Endothelial cell of umbilical vein (primary cell): ENCODE measurements at places on chromosomes 16 and 17. TPM values are rescaled to one million over a fixed set of nuclear protein-coding genes. Genes with fewer than 3 reads are reported as not detected.

The PRSS36 gene
- 0.57 and 0.73 TPM in 2 replicates for polyA plus RNA-seq

DNA sequence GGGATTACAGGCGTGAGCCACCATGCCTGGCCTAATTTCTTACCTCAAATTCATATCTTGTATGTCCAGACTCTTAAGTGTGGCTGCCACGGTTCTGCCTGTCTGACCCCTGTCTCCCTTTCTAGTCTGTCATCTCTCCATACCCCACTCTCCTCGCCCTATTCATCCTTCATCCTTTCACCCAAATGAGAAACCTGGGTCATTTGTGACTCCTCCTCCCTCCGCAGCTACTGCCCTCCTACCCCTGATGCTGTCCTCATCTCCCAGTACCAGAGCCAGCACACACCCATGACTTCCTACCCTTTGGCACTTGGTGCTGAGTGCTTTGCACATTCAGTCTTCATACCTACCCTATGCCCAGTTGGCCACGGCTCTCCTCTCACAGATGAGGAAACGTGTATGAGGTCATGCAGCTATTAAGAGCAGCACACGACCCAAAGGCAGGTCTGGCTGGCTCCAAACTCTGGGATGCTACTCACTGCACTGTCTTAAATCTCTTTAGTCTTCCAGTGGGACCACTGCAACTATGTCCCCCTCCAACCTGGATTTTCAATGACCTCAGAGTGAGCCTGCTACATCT, 1.6 kb downstream of the SPATA32 start:
- H3K27ac ChIP-seq: no peak overlapping the region
- no peaks in the 10 kb centered on the region for H3K36me3 ChIP-seq
- no peaks in the 10 kb centered on the region for H3K4me1 ChIP-seq
- no peak for DNase-seq

The FBXW10 gene
- not detected in 2 replicates for polyA plus RNA-seq

The PDILT gene
- polyA plus RNA-seq: not detected in 2 replicates

DNA sequence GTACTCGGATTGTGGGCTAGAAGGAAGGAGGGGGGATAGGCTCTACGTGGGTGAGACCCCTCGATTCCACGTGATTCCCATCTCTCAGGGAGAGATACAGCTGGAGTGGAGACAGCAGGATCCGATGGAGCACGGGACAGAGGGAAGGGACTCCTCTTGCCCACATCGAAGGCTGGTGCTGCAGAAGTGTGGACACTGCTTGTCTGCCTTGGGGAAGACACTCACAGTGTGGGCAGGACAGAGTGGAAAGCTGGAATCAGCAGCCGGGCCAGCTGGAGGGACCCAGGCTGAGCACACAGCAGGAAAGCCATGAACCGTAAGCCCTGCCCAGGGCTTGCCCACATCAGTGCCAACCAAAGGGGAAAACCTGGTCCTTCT, 42.1 kb upstream of the RPH3AL start:
- no peaks in the 10 kb centered on the region for H3K27me3 ChIP-seq
- H3K4me1 ChIP-seq: no peaks in the 10 kb centered on the region
- no peak overlapping the region for H3K27ac ChIP-seq
- no peak overlapping the region for H3K4me3 ChIP-seq

DNA sequence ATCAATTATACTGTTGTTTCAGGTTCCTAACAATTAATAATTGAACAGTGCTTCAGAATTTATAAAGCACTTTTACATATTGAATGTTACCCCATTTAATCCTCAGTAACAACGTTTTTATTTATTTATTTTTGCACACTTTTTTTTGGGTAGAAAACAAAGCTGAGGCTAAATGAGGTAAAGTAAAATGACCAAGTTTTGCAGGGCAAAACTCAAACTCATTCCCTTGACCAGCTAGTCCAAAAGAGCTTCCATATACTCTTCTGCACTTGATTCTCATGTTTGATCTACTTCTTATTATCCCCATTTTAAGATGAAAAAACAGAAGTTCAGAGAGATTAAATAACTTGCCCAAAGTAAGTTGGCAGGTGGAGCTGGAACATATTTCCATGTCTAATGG, 81.1 kb upstream of the NACA2 start:
- H3K4me3 ChIP-seq: no peak overlapping the region
- no peaks in the 10 kb centered on the region for H3K36me3 ChIP-seq
- H3K27me3 ChIP-seq: no peaks in the 10 kb centered on the region
- no peak for DNase-seq
- no peak overlapping the region for H3K27ac ChIP-seq

- no peaks in the 10 kb centered on the region for H3K27me3 ChIP-seq
- DNase-seq: peak; percentile 84
- no peaks in the 10 kb centered on the region for H3K36me3 ChIP-seq
- no peak overlapping the region for H3K4me3 ChIP-seq
- H3K4me1 ChIP-seq: peaks cover 30% of the 10 kb centered on the region
- peak overlapping the region; percentile 80 for H3K27ac ChIP-seq
These were observed 42.7 kb downstream of the TIMM22 start for GRCh38 chr17:1039511-1040215.

The KCNAB3 gene
- 1.3 and 2.1 TPM in 2 replicates for polyA plus RNA-seq

DNA sequence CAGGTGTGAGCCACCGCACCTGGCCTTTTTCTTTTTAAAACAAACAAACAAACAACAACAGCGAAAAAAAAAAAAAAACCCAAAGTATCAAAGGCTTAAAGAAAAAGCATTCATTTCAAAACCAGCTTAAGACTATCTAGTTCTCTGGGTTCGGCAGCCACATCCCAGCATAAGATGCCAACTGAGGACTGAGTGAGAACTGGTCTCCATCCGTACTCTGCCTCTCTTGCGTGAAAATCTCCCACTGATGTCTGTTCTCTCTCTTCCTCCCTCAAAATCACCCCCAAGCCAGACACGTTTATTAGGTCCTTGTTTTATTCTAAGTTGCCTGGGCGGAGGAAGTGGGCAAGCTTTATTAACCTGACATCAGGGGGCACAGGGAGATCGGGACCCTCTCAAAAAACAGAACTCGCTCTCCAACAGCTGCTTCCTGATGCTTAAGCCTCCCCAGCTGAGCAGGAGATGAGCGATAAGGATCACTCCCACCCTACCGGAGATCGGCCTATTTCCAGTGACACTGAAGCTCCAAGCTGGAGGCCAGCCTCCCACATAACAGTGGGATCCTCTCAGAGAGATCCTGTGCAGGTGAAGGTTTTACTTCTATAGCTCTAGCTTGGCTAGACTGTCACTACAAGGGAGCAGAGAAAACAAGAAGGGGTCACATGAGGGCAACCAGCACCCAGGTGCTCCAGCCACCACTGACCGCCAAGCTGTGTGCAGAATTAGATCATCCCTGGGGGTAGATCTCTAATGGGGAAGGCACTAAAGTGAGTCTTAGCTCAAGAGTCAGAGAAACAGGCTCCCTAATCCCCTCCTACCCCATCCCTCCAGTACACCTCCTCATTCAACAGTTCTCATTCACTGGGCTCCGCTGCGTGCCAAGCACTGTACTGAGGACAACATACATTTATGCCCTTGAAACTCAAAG, 13.6 kb downstream of the CDC42EP4 start:
- no peak overlapping the region for H3K4me3 ChIP-seq
- DNase-seq: no peak
- no peaks in the 10 kb centered on the region for H3K4me1 ChIP-seq
- H3K27me3 ChIP-seq: no peaks in the 10 kb centered on the region
- H3K36me3 ChIP-seq: no peaks in the 10 kb centered on the region

The KRTAP9-4 gene
- polyA plus RNA-seq: not detected in 2 replicates

The C16orf89 gene
- polyA plus RNA-seq: not detected in 2 replicates

- no peaks in the 10 kb centered on the region for H3K36me3 ChIP-seq
- peaks cover 10% of the 10 kb centered on the region for H3K4me1 ChIP-seq
- no peak overlapping the region for H3K4me3 ChIP-seq
- H3K27ac ChIP-seq: no peak overlapping the region
These were observed 7.4 kb upstream of the FASN start for GRCh38 chr17:82105417-82105881.

- H3K27me3 ChIP-seq: no peaks in the 10 kb centered on the region
- no peaks in the 10 kb centered on the region for H3K4me1 ChIP-seq
- H3K36me3 ChIP-seq: no peaks in the 10 kb centered on the region
- DNase-seq: no peak
- H3K4me3 ChIP-seq: no peak overlapping the region
These were observed 110.1 kb downstream of the ADAMTS18 start for GRCh38 chr16:77324729-77325128.

The ALG1 gene
- 43.7 and 46.0 TPM in 2 replicates for polyA plus RNA-seq

DNA sequence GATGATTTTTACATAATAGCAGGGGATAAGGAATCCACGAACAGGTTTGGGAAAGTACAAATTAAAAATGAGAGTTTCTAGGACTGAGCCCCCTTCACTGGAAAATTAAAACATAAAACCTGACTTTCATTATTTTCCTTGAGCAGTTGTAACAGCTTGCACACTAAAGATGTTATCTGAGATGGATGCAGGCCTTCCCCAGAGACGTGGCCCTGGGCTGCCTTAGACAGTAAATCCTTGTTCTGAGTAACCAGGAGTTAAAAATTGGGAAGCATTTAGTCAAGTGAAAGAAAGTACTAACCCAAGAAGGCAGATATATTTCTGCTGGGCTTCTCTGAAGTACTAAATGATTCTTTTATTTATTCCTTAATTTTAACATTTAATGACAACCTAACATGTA, 432.2 kb upstream of the KIF2B start:
- no peak overlapping the region for H3K27ac ChIP-seq
- no peak for DNase-seq
- H3K4me1 ChIP-seq: no peaks in the 10 kb centered on the region
- H3K27me3 ChIP-seq: no peaks in the 10 kb centered on the region
- H3K36me3 ChIP-seq: no peaks in the 10 kb centered on the region

The PMFBP1 gene
- 0.12 and 0.14 TPM in 2 replicates for polyA plus RNA-seq

The GAS2L2 gene
- polyA plus RNA-seq: not detected in 2 replicates

DNA sequence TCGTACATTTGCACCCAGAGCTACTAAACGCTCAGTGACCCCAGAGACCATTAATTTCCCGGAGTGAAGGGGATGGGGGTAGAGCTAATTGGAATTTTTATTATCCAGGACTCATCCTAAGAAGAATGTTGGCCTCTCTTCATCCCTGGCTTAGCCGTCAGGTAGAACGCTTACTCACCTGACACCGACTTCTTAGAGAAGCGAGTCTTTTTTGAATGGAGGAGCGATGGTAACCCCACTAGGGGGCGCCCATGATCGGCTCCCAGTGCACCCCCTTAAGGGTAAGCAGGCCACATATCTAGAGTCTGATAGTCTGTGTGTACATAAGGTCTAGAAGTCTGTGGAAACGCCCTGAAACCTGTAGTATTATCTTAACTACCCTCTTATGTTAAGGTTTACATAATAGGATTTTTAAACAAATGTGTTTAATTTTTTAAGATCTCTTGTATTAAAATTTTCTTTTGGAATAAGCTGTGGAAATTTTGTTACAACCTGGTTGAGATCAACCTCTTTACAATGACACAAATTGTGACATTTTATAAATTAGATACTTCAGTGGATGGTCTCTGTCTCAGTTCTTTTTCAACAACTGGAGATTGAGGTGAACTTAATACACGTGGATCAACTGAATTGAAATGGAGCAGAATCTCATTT, 229.8 kb downstream of the CPPED1 start:
- no peaks in the 10 kb centered on the region for H3K4me1 ChIP-seq
- peak; percentile 79 for DNase-seq

DNA sequence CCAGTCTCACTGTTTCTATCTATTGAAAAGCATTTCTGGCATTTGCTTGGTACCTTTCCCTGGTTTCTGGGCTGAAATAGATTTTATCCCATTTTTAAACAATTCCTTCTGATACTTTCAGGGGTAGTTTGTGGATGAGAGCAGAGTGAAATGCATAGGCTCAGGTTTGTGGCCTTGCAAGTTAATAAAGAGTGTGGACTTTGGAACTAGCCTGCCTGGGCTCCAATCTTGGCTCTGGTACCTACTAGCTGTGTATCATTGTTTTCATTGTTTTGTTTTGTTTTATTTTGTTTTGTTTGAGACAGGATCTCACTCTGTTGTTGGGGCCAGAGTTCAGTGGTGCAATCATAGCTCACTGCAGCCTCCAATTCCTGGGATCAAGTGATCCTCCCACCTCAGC, 175.5 kb downstream of the PRKCB start:
- no peak overlapping the region for H3K4me3 ChIP-seq
- no peaks in the 10 kb centered on the region for H3K36me3 ChIP-seq
- H3K27ac ChIP-seq: no peak overlapping the region
- no peak for DNase-seq
- H3K4me1 ChIP-seq: no peaks in the 10 kb centered on the region

The POLG2 gene
- polyA plus RNA-seq: 3.9 and 6.5 TPM in 2 replicates

- no peaks in the 10 kb centered on the region for H3K4me1 ChIP-seq
- H3K36me3 ChIP-seq: peaks cover 28% of the 10 kb centered on the region
- DNase-seq: no peak
- H3K27ac ChIP-seq: no peak overlapping the region
- H3K4me3 ChIP-seq: no peak overlapping the region
These were observed 20.0 kb upstream of the IL17C start for GRCh38 chr16:88618182-88618955.

DNA sequence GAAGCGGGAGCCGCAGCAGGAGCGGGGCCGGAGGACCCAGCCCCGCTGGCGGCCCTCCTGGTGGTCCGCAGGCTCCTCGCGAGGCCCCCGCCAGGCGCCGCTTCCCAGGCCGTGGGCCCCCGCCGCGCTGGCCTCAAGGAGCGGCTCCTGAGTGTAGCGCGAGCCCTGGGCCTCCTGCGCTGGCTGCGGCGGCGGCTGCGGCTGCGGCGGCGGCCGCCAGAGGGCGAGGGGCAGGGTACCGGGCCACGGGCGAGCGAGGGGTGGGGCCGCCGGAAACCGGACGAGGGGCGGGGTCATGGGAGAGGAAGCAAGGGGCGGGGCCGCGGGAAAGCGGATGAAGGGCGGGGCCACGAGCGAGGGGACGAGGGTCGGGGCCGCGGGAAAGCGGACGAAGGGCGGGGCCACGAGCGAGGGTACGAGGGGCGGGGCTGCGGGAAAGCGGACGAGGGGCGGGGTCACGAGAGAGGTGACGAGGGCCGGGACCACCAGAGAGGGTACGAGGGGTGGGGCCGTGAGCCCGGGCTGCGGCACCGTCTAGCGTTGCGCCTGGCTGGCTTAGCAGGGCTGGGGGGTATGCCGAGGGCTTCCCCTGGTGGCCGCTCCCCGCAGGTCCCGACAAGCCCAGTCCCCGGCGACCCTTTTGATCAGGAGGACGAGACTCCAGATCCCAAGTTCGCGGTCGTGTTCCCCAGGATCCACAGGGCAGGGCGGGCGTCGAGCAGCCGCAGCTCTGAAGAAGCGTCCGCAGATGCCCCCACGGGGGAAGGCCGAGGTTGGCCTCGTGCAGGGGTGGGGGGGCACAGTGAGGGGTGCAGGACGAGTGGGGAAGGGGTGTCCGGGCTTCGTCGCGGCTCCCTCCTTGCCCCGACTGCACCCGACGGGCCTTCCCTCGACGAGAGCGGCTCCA, 1.7 kb downstream of the MYO15B start:
- H3K27me3 ChIP-seq: no peaks in the 10 kb centered on the region
- DNase-seq: peak; percentile 74
- H3K36me3 ChIP-seq: no peaks in the 10 kb centered on the region
- peaks cover 3% of the 10 kb centered on the region for H3K4me1 ChIP-seq

GRCh38 chr17:82803606-82804005, 36.2 kb downstream of the ZNF750 start:
- DNase-seq: no peak
- H3K36me3 ChIP-seq: no peaks in the 10 kb centered on the region
- no peaks in the 10 kb centered on the region for H3K27me3 ChIP-seq
